Esophagus squamous epithelium (tissue), 5 donors: ENCODE measurements at places on chromosomes 6 and 20. TPM values are rescaled to one million over a fixed set of nuclear protein-coding genes. Genes with fewer than 3 reads are reported as not detected.

Gene OR2W1
- not detected for total RNA-seq

Gene MOG
- not detected for total RNA-seq

Gene GMPR
- total RNA-seq: 2.6 TPM

Gene SCRT2
- total RNA-seq: not detected

Gene PAX1
- not detected for total RNA-seq

Gene CLVS2
- not detected for total RNA-seq

Gene HDGFL1
- total RNA-seq: not detected

Gene PEX7
- total RNA-seq: 12.2 TPM

Gene LIN28B
- not detected for total RNA-seq

Gene SIRPA
- 19.9 TPM for total RNA-seq

Gene VGLL2
- total RNA-seq: not detected

Gene ULBP3
- 2.1 TPM for total RNA-seq

Gene HLA-DPA1
- 6.2 TPM for total RNA-seq

Gene BMP6
- 0.72 TPM for total RNA-seq

Gene GNRH2
- total RNA-seq: not detected

Gene CD109
- 27.0 TPM for total RNA-seq

Gene C6orf58
- not detected for total RNA-seq

Gene CD83
- total RNA-seq: 0.56 TPM

Gene ARFGEF2
- 27.3 TPM for total RNA-seq

Gene KIFC1
- 9.6 TPM for total RNA-seq

Gene FKBP1C
- not detected for total RNA-seq

Gene DYNLT2
- total RNA-seq: 1.4 TPM

Gene PSORS1C2
- 0.91 TPM for total RNA-seq

Gene RAD21L1
- not detected for total RNA-seq

Gene GPR6
- total RNA-seq: not detected

Gene SLC22A1
- total RNA-seq: 0.35 TPM
